ENCODE measurements at places on chromosomes 16 and 17. TPM values are rescaled to one million over a fixed set of nuclear protein-coding genes. Genes with fewer than 3 reads are reported as not detected.
A peak's percentile ranks its signal among the peaks of the same experiment; 100 is the strongest.

DNA sequence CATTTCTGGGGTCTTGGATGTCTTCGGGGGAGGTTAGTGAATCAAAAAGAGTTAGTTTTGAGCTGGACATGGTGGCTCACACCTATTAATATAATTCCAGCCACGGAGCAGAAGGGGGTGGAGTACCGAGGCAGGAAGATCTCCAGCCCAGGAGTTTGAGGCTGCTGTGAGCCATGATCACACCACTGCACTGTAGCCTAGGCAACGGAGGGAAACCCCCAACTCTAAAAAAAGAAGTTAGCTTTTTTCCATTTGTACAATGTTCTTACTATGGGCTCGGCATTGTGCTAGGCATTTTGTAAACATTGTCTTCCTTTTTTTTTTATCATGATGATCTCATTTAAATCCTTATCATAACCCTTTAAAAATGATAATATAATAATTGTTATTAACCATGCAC lies 8.3 kb upstream of the SNF8 start:
- H3K4me3 ChIP-seq = no peak overlapping the region
- no peak overlapping the region for H3K27ac ChIP-seq
- no peak for DNase-seq
- no peaks in the 10 kb centered on the region for H3K27me3 ChIP-seq

- H3K4me1 ChIP-seq = no peaks in the 10 kb centered on the region
- H3K36me3 ChIP-seq = no peaks in the 10 kb centered on the region
- H3K27me3 ChIP-seq = peaks cover 4% of the 10 kb centered on the region
- H3K4me3 ChIP-seq = no peak overlapping the region
- peak; percentile 32 for DNase-seq
Observed at GRCh38 chr16:50390914-50391716, 22.3 kb upstream of the BRD7 start.

DNA sequence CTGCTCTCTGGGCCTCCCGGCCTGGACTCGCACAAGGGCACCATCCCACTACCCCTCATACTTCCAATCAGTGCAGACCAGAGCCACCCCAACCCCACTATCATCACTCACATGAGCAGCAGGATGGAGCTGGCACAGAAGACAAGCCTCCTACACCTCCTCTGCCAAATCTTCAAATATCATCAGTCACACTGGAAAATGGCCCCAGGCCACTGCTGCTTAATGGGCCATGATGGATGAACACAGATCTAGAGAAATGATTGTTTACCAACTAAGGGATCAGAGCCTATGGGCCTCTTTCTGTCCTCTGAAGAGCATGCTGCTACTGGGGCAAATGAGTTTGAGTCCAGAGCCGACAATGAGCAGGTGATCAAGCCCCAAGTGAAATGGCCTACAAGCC lies 165.5 kb downstream of the GRIN2A start:
- H3K4me1 ChIP-seq = no peaks in the 10 kb centered on the region
- H3K36me3 ChIP-seq = no peaks in the 10 kb centered on the region
- DNase-seq = no peak
- H3K27me3 ChIP-seq = no peaks in the 10 kb centered on the region
- H3K27ac ChIP-seq = no peak overlapping the region

DNA sequence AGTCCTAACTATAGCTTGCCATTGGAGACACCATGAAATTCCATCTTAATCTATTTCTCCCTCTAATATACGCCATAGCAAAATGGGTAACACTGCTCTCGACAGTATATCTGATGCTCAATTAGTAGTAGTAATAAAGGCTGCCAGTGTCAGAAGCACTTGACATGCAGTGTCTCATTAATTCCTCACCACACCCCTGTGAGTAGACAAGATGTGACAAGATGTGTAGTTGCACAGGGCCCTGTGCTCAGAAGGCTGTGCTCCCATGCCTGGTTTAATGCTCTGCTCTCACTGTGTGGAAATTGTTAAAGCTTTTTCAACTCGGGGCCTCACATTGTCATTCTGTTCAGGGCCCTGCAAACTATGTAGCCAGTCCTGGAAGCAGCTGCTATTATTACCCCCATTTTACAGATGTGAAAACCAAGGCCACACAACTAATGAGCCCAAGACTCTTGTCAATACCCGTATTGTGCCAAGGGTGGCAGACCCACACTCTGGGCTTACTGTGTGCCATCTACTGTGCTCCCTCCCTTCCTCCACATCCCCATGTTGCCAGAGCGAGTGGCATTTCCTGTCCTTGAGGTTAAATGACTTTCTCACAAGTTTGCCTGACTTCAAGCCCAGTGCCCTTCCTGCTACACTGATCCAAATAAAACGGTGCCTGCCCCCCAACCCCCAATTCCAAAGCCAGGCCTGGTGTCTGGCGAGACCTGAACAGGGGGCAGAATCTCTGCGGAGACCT lies 287.3 kb upstream of the CCL2 start:
- no peak overlapping the region for H3K27ac ChIP-seq
- no peak overlapping the region for H3K4me3 ChIP-seq

DNA sequence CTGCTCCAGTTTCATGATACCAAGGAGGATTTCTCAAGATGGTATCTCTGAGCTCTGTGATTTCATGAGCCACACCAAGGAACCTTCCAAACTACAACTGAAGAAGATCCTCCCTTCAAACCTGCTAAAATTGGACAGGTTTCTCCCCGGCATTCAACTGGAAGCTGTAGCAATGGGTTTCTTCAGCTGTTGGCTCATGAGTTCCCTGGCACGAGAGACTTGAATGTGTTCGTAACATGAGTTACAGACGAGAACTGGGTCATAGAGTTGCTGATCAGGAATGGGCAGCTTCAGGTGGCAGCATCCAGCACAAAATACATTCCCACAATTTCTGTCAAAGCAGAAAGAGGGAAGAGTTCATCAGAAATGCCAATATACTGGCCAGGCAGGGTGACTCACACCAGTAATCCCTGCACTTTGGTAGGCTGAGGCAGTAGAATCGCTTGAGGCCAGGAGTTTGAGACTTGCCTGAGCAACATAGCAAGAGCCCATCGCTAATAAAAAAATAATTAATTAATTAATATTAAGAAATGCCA lies 3.4 kb upstream of the HSF5 start:
- DNase-seq = no peak
- H3K27me3 ChIP-seq = no peaks in the 10 kb centered on the region
- H3K4me1 ChIP-seq = no peaks in the 10 kb centered on the region
- no peak overlapping the region for H3K4me3 ChIP-seq
- peaks cover 29% of the 10 kb centered on the region for H3K36me3 ChIP-seq

TPSB2 gene
- total RNA-seq = not detected

FAHD1 gene
- 40.9 TPM for total RNA-seq
